GM12891 (cell line): ENCODE measurements at places on chromosomes 6 and 20.

DNA sequence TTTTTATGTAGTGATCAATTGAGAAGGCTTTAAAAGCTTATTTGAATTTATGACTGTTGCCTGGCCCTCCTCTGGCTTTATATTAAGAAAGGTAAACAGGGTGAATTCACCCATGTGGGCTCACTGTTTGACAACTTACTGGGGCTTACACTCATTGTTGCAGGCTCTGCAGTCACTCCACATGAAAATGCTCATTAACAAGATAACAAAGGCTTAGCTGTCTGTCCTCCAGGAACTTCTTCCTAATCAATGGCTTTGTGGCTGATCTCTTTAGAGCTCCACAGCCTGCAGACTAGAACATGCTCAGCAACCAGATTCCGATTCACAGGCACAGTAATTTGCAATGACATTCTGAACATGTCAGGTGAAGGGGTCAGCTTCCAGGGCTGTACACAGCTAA lies 323.2 kb upstream of the MAN1A1 start:
- no peak for DNase-seq

DNA sequence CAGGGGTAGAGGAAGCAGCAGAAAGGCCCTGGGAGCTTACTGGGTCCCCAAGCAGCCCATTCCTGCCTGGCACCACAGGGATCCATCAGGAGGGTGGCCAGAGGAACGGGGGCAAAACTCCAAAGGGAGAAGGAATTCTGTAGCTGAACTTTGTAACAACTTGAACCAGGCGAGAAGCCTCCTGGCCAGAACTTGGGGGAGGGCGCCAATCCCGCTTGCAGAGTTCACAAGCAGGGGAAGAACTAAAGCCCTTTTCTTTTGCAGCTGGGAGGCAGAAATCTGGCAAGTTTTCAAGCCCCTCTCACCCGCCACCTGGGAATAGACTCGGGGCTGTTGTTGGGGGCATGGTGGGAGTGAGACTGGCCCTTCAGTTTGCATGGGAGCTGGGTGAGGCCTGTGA lies 189.1 kb downstream of the PHF3 start:
- no peak for DNase-seq

DNA sequence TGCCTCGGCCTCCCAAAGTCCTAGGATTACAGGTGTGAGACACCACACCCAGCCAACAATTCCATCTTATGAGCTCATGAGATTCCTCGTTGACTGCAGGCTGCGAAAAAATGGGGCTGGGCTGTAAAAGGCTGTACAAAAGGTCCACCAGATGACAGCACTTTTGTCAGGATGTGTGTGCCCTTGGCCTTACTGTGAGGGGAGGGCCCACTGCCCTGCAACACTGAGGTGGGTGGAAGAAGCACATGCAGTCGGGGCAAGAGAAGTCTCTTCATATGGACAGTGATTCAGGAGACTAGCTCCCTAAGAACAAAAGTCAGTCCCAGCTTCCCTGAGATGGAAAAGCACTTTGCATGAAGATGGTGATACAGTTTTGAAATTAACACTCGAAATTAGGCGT lies 50.5 kb downstream of the KCTD20 start:
- DNase-seq = no peak

DNA sequence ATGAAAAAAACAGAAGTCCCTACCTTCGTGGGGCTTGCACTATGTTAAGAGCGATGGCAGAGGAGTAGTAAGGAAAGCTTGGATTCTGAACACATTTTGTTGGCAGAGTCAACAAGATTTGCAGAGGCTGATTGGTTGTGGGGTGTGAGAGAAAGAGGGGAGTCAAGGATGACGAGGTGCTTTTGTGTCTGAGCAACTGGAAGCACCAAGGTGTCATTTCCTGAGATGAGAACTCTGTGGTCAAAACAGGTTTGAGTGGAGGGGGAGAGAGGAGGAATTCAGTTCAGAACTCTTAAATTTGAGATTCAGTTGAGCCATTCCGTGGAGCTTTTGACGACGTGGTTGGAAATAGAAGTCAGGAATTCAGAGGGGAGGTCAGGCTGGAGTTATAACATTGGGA lies 3.5 kb downstream of the OCSTAMP start:
- no peak for DNase-seq

- no peak for DNase-seq
These were observed 140.3 kb upstream of the STMND1 start for GRCh38 chr6:16961577-16961976.

DNA sequence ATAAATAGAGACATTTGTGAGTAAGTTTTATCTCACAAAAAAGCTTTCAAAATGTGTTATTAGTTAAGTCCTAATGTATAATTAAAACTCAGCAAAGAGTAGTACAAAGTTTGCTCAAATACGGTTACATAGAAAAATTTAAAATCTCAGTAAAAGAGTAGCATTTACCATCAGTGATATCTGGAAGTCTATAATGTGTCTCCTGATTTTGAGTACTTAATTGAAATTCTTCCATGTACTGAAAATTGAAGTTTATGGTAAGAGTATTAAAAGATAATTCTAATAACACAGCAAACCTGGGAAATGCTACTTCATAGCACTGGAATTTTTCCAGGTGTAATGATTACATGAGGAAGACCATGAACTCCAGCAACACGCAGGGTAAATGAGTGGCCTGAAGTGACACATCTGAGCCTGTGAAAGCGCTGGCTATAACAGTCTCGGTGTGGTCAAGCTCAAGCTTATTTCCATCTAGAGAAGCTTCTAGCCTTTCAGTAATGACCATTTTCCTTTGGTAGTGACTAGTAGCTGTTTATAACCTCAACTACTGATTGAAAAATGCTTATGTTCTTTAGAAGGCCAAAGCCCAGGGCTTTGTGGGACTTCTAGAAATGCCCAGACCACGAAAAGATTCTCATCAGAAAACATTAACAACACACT lies 203.2 kb downstream of the ISM1 start:
- no peak for DNase-seq

GRCh38 chr20:47741669-47742608 lies 43.3 kb downstream of the SULF2 start:
- no peak for DNase-seq

DNA sequence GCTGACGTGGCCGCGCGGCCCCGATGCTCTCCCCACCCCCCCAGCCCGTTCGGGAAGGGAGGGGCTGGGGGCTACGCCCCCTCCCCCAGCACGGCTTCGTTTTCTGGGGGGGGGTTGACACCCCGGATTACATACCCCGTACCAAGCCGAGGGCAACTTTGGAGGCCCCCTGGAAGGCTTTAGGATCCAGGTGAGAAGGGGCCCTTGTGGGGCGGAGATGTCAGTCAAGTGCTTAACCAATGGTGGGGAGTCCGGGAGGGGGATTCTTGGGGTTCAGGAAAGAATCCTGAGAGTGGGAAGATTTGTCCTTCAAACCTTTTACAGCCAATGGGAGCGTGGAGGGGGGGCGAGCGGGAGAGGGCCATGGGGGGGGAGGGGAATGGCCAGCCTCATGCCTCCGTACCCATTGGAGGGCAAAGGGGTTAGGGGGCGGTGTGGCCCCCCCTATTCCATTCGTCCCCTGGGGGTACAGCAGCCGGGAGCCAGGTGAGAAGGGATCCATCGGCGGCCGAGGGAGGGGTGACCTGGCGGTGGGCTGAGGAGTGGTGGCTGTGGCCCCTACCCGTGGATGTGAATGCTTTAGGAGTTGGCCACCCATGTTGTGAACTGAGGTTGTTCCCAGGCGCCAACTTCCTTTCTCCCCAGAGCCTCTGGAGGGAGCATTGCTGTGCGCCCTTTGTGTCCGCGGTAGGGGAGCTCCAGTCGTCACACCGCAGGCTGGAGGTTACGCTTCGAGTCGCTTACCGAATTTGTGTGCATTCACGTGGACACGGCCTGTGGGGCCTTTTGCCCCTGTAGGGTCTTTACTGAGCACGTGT lies 682 bp downstream of the BRD2 start:
- no peak for DNase-seq

DNA sequence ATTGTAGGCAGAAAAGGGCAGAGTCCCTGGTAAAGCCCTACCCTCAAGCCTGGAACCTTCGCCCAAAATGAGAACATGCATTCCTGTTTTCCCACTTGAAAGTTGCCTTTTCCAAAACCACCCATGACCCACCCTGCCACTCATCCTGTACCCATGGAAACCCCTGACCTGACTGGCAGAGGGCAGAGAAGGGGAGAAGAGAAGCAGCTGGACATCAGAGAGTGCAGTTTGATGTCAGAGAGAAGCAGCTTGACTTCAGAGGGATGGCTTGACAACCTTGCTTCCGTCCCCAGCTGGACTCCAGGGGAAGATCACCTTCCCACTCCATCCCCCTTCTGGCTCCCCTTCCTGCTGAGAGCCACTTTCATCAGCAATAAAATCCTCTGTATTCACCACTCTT lies 123.6 kb upstream of the SHLD1 start:
- no peak for DNase-seq

- no peak for DNase-seq
These were observed 76.7 kb downstream of the DACT2 start for GRCh38 chr6:168242940-168243225.

- DNase-seq = no peak
These were observed 1.3 kb upstream of the PGC start for GRCh38 chr6:41748542-41748941.

DNA sequence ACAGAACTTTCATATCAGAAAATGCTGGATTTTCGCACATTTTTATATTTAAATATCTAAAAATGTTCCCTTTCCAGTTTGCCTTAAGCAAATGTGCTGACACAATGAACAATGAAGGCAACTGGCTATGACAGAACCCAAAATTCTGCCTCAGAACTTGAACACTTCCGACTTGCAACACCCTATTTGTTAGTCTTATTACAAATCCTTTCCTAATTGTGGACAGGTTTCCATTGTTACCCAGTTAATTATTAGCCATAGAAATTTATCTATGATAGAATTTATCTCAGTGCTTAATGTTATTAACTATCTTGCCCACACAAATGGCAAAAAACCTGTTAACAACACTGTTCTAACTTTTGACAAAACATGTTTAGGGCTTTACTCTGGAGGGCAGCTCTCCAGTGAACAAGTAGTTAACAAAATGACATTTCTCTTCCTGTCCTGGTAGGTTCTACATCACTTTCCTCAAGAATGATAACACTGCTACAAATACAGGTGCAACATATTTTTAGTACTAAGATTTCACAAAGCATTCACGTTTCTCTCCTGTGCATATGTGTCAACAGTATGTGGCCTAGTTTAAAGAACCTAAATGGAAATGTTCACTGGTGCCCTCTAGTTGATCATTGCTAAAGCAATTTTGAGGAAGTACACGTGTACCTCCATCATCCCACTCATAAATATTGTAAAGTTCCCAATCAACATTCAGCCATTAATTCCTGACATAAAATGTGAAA lies 58.4 kb downstream of the HIVEP2 start:
- DNase-seq = no peak

DNA sequence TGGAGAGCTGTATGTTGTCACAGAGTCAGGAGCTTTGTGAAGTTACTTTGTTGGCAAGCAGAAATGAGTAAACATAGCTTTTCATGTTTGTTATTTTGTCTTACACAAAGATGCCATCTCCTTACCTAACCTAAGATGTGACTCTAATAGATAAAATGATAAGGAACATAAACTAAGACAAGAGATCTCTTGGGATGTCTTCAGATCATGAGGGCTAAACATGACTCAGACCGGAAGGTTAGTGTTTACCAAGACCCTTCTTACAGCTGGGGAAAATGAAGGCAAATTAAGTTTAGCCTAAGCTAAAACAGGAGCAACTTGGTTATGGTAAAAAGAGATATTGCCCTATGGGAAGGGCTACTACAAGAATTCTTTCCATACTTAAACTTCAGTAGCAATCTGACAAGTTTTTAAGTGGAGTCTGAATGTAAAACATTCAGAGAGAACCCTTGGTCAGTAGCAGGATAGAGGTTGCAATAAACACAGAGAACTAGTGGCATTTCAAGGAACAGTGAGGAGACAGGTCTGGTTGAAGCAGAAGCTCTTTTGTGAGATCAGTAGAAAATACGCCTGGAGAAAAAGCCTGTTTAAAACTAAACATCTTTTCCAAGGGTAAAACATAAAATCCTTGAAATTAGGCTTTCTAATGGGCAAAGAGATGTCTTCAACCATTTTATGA lies 29.9 kb downstream of the SGK1 start:
- no peak for DNase-seq
